ENCODE measurements at places on chromosomes 16 and 17.

GRCh38 chr16:51852892-51853291, 694.1 kb downstream of the TOX3 start:
- no peak for DNase-seq

GRCh38 chr16:14483819-14484385, 146.2 kb downstream of the PARN start:
- no peak for DNase-seq

DNA sequence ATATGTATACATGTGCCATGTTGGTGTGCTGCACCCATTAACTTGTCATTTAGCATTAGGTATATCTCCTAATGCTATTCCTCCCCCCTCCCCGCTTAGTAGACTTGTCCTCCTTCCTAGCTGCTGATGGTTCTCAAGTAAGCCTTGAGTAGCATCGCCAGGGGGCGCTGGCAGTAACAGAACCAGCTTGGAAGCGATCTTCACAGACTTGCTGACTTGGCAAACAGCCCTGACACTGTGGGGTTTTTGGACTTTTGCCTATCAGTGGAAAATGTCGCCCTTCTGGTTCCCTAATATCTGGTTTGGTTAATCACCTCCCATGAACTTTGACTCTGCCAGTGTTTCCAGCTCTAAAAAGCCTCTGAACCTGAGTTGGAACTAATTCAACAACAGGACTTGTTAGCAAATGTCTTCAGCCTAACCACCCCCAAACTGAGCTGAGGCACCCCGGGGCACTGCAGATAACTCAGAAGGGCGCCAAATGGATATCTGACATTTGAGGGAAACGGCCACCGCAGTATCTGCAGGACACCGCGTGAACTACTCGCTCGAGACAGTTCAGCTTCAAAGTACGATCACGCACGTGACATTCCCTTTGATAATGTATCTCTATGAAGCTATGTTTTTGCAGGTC, 15.4 kb upstream of the SPATA32 start:
- peak; percentile 86 for DNase-seq

DNA sequence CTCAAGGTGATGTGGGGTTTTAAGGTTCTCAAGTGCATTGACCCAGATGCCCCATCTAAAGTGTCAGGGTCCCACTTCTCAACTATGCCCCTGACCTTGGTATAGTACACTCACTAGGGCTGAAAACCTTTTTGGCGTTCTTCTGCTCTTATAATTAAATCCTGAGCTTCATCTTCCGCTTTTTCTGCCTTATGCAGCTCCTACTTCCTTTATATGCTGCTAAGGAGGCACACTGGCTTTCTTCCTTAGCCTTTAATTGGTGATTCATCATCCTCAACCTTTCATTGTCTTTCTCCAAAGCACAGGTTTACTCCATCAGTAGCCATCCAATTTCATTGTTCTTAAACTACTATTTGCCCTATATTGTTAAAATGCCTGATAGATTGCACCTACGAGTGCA, 5.3 kb upstream of the NF1 start:
- no peak for DNase-seq

DNA sequence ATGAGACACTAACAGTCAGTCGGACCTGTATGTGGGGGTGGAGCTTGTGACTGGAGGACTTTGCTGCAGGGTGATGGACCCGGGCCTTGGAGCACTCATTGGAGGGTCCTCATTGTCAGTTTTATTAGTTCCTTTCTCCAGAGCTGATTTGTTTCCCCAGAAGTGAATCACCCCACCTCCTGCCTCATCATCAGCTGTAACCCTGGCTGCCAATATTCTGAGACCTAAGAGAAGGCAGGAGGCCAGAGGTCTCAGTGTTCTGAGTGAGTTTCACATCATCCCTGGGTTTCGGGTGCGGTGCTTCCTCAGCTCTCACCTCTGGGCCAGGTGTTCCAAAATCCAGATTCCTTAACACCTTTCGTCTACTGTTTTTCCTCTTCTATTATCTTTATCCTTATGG, 49.9 kb upstream of the KIFC3 start:
- no peak for DNase-seq

DNA sequence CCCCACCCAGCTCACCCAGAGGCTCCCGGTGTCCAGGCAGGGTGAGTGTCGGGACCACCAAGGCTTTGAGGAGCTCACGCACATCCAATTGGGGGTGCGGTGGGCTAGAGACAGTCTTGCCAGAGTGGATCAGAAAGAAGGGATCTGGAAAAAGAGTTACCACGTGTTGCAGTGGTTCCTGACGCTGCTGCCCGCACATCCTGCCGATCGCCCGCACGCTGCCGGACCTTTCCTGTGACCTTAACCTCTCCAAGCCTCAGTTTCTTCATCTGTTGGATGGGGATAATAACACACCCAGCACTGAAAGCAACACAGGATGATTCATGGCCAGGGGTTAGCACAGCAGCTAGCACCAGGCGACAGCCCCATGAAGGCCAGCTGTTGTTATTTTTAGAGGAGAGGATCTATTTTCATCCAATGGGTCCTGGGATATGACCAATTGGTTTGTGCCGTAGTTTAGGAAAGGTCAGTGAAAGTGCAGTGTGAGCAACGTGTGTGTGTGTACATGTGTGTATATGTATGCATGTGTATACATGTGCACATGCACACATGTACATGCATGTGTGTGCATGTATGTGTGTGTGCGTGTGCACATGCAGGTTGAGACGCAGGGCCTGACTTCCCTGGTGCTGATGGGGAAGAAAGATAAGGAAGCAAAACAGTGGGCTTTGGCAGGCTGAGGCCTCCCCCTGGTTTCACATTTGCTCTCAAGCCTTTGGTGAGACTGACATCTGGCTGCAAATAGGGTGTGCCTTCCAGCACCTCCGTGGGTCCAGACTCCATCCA, 2.5 kb downstream of the ITGAX start:
- DNase-seq, result no peak

DNA sequence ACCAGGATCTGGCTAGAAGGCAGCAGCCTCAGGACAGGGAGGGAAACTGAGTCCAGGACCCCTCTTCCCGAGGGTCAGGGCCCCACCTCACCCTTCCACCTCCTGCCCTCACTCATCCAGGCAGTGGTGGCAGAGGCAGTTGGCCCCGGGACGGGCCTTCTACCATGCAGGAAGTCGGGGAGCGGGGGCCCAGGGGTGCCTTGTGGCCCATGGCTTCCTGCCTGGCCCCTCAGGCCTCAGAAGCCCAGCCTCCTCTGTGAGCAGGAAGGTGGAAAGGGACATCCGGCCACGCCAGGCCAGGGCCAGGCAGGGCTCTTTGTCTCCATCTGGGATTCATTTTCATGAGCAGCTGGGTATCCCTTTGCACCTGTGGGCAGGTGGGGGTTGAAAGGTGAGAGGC, 58.5 kb downstream of the BAHCC1 start:
- DNase-seq, result no peak

GRCh38 chr16:85600078-85600477, 13.0 kb upstream of the GSE1 start:
- no peak for DNase-seq

DNA sequence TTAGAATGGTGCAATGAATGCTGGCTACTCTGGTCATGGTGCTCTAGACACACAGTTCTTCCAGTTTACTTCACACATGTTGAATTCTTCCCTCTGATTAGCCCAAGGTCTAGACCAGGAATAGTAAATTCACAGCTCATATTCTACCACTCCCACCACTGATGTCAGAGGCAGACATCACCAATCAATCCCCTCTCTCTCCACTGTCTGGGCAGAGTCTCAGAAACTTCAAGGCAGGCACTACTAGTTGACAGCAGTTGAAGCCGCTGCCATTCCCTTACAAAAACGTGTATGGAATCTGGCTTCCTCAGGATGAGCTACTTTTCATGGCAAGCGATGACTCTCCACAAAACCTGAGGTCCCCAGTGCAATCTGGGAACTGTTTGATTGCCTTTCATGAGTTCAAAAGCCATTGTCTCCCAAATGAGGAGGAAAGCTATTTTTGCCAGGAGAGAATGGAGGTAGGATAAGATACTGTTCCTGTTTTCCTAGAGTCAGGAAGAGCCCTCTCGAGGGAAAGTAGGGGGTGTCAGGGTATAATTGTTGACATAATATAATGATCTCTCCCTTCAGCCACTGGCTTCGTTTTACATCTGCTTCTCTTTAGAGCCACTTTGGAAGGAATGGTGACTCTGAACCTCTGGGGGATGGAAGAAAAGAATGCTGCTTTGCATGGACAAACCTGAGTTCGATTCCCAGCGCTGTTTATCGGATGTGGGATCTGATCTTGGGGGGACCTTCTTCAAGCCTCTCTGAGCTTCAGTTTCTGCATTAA, 90.0 kb downstream of the FOXL1 start:
- no peak for DNase-seq

GRCh38 chr16:80591071-80591915, 50.5 kb downstream of the DYNLRB2 start:
- DNase-seq, result no peak

DNA sequence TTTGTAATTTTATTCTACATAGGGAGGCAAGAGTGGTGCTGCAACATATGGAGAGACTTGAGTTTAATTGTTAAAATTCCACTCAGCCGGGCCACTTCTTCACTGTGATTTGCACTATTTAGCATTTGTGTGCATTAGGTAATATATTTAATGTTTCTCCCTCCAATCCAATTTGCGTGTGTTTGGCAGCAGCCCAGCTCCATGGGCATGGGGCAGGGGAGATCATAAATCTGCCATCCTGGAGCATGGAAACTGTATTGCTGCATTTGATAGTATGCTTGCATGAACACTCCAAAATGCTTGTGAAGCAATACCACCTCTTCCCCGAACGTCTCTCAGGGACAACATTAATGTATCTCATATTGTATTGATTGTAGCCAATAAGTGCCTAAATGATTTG, 339.1 kb upstream of the RBFOX1 start:
- DNase-seq, result no peak

GRCh38 chr17:2842464-2842863, 46.2 kb downstream of the RAP1GAP2 start:
- DNase-seq, result no peak

DNA sequence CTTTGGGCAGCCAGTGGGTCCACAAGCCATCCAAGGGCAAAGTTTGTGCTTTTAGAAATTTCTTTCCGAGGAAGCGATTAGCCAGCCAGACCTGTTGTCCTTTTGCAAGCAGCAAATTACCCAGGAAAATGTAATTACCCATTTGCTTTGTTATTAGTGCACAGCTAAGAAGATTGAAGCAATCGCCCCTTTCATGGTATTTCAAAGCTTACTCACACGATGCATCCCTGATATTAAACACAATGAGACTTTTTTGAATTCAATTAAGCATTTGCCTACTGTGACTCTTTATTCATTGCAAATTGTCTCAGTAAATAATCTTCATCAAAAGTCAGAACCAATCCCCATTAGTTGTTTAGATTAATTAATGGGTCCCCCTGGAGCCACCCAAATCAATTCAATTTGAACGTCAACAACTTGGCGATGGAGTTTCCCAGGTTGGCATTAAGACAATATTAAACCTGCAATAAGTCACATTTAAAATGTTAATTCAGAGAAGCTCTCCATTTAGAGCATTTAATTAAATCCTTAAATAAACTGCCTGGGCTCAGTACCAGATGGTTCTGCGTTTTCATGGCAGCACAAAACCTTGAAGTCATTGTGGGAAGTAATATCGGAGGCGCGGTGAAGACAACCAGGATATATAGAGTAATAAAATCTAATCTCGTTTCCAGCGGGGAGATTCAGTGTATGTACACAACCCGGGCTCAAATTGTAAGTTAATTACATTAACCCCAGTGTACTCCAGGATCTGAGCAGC, 366.2 kb upstream of the TNRC6C start:
- no peak for DNase-seq

GRCh38 chr17:20097330-20097729, 88.2 kb downstream of the SPECC1 start:
- DNase-seq, result no peak

- DNase-seq, result no peak
Measured at GRCh38 chr17:19385521-19385983, 1.4 kb downstream of the MFAP4 start.

DNA sequence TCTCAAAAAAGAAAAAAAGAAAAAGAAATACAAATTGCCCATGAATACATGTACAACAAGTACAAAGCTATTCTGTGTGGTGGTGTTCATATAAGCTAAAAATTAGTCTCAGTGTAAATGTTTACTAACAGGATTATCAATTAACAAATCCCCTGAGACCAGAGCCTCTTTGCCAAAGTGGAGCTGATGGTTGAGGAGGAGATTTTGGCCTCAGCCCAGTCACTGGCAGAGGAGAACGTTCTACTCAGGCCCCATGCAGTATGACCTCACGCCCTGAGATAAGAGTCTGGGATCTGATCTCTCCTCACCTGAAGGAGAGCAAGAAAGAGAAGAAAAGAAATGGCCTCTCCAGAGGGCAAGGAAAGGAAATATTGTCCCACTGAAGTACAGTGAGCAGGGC, 35.5 kb upstream of the NOL11 start:
- DNase-seq, result no peak

GRCh38 chr16:10521681-10522274, 58.6 kb downstream of the EMP2 start:
- DNase-seq, result peak; percentile 13

- no peak for DNase-seq
Measured at GRCh38 chr16:12387786-12388185, 411.3 kb downstream of the SNX29 start.

DNA sequence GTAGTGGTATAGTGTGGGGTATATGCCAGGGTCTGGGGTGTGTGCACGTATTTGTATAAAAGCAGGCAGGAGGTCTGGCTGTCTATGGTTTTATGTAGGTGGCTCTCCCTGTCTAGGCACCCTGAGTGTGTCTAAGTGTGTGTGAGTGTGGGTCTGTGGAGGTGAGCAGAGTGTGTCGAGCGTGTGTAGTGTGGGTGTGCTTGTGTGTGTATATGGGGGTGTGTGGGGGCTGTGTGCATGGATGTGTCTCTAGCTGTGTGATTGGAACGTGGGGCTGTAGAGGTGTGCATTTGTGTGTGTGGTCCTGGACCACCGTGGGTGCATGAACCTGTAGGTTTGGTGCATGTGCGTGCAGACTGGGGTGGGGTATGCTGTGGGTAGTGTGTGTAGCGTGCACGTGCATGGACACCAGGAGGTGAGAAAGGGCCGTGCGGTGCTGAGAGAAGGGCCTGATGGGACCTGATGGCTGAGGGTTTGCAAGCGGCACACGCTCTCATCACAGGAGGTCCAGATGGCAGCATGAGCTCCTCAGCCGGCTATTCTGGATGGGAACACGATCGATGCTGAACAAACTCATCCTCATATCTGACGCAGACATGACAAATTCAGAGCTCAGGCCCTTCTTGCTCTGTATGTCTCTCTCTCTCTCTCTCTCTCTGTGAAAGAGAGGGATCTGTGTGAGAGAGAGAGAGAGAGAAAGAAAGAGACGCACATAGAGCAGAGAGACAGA, 27.7 kb downstream of the SPACA3 start:
- no peak for DNase-seq
